ENCODE measurements at places on chromosomes 2 and 18. TPM values are rescaled to one million over a fixed set of nuclear protein-coding genes. Genes with fewer than 3 reads are reported as not detected.

- no peak for DNase-seq
These were observed 80.6 kb upstream of the DOCK10 start for GRCh38 chr2:225122583-225123486.

DNA sequence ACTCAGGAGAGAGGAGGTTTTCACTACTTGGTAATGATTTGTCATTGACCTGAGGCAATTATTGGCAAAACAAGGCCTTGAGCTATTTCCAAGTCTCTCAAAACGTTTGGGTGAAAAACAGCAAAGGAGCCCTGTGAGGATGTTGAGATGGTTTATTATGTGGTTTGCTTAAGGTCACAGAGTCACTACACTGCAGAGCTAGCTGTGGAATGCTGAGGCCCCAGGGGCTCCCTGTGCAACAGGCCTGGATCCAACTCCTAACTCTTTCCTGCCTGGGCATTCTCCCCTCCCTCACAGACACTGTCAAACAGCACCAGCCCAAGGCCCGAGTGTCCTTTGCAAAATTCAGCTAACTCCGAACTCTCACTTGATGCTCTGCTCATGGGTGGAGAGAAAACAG is 754.6 kb upstream of the SOX11 start:
- no peak for DNase-seq

DNA sequence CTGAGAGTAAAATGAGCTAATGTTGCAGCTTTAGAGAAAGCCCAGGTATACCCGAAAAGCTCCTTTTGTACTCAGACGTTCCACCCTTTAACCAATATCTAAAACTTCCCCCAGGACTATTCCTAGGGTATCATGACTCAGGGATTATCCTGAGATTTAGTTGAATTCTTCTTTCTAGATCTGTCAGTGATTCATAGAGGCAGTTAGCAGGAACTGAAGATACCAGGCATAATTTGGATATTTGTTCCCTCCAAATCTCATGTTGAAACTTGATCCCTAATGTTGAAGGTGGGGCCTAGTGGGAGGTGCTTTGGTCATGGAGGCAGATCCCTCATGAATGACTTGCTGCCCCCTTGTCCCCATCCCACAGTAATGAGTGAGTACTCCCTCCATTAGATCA is 161.2 kb upstream of the LRP1B start:
- no peak for DNase-seq

GRCh38 chr2:30666266-30666874 is 140.9 kb downstream of the CAPN13 start:
- no peak for DNase-seq

DNA sequence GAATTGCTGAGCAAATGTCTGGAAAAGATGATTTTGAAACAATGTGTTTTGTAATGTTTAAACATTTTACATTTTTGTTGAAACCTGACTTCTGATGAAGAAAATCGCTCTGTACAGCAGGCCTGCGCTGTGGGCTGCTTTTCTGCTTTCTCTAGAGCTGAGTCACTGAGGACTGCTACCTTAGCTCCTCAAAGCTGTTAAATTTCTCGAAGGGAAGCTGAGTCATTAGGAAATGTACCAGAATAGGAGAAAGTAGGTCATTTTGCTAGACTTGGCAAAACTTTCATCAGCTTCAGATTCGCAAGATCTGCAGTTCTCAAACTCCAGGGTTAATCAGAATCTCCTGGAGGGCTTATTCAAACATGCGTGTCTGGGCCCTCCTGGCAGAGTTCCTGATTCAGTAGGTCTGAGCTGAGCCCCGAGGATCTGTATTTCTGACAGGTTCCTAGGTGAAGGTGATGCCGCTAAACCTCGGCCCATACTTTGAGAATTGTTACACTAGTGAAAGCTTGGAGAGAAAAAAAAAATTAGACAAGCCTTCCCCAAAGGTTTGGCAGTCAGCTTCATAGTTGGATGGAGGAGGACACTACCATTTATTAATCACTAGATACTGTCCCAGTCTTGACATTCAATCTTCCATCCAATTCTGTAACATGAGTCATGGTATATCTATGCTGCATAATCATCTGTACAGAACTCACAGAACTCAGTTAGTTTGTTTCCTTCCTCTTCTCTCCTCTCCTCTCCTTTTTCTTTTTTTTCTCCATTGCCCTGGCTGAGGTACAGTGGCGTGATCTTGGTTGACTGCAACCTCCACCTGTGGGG is 297.6 kb downstream of the PARD3B start:
- DNase-seq = peak; percentile 37

DNA sequence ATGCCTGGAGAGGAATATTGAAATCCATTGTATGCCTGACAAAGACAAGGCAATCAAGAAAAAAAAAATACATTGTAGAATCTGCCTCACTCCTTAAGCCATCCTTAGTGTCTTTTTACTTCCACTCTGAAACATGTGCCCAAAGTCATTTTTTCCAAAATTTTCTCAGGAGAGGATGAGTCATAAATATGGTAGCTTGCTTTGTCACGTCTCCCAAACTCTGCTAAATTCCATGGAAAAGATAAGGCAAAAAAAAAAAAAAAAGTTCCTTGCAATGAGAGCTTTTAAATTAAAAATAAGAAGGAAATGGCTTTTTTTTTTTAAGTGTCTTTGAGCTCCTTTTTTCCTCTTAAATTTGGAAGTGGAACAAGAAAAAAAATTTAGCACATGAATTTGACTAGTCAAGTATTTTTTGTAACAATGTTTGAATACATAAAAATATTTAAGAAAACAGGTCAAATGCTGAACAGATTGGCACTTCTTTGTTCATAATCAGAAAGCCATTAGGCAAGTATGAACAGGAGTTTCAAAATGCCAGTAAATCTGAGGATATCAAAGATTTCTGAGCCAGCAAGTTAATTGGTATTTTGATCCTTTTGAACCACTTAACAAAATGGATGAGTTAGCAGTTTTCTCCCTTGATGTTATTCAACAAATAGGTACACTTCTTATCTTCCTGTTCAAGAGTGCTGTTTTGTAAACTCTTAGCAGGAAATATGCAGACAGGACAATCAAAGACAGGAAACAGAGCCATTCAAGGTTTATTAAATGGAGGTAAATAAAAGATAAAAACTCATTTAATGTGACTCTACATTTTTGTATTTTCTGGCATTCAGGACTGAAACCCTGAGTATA is 247.3 kb upstream of the SP5 start:
- no peak for DNase-seq

UGT1A4 gene
- total RNA-seq = 0.34 TPM

TRABD2A gene
- total RNA-seq = 1.9 TPM

Measured in thyroid gland (tissue), 4 donors.